ENCODE measurements at places on chromosomes 12 and 14.

DNA sequence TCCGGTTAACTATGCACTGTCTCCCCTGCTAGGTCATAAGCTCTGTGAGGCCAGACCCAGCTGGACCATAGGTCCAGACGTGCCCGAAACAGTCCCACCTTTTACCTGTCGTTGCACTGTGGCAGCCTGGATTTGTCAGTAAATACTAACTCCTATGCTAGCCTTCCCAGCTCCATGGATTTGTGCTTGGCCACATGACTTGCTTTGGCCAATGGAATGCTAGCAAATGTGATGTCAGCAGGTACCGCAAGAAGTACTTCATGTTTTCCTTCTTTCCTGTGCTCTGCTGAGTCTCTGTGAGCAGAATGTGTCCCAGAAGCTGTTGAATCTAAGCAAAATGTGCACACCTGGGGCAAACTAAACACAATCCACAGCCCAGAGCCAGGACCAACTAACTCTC is 157.2 kb downstream of the ANO2 start:
- DNase-seq = no peak

DNA sequence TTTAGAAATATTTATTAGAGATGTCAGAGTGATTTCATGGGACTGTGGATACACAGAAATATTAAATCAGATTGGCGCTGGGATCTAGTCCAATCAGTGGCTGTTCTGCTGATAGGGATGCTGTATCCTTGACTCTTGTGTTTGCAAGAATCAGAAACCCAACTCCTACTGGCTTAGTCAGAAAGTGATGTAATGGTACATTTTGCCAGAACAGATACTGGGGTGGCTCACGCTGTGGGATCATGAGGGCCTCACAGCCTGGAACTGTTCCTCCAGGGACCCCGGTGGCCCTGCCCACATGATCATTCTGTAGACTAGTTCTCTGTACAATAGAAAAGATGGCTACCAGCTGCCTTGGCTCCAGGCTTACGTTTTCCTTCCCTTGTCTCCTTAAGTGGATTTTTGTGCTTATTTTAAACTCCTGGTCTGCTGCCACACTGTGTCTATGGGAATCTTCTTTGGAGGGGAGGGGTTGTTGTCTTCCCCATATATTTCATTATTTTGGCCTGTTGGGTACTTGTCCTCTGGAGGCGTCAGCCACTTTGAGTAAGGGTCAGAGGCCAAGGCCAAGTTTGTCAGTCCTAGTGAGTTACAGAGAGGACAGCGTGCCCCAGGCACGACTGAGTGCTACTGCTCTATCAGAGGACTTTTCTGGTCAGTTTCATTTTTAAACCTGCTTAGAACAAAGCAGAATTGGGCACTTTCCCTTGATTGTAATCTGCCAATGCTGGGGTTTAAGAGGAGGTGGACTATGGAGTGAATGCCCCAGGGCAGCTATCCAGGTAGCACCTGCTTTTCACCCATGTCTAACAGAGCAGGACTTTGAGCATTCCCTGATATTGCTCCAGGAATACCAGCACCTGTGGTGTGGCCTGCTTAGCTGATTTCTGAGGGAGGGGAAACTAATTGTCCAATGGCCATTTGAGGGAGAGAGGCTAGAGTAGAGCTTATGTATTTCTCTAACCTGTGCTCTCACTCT is 164.3 kb downstream of the SLC5A8 start:
- no peak for DNase-seq

DNA sequence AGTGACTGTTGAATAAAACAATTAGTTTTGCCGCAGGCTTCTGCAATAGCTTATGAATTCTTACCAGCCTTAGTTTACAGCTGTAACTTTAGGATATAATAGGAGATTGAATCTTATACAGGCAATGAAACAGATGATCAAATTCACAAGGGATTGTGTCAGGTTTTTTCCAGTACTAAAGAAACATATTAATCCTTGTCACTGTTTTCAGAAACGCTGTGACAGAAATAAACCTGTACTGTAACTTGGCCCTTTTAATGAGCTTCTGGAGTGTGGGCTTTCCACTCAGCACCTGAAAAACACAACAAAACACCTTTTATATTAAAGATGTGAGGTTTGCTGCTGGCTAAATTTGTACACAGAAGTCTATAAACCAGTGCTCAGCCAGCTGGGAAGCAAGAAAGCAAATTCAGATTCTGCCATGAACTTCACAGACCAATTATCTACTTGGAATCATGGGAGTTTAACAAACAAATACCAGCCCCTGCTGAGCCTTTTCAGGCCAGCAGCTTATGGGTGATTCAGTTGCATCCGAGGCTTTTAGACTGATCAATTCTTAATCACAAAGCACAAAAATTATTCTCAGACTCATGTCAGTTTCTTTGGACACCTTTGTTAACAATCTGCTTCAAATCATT is 109.5 kb downstream of the FOXG1 start:
- no peak for DNase-seq

DNA sequence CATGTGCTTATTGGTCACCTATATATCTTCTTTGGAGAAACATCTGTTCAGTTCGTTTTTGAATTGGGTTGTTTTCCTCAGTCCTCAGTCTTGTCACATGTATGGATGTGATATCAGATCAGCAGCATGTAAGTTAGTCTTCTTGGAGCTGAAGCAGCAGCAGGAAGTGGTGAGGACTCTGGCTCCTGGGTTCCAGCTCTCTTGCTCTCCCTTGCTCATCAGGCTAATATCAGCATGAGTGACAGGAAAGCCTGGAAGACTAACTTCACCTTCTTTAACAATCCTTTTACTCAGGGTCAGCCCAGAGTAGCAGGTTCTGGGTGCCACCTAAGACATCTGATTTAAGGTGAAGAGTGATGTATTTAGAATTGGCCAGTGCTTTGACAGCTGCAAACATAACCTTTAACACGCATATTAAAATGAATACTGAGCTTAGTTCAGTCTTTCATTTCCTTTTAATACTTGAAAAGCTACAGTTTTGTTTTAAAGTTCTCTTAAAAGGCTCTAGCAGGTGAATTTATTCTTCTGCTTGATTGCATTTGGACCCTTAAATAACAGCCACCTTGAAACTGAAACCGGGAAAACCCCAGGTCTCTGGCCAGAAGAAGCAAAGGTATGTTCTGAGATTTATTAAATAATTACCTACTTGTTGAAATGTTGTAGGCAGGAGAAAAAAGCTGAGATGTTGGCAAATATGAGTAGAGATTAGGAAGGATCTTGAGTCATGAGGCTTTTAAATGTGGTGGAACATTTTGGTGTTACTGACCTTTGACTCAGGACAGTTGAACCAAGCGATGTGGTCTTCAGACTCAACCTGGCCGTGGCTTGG is 54.3 kb downstream of the DRAM1 start:
- no peak for DNase-seq

DNA sequence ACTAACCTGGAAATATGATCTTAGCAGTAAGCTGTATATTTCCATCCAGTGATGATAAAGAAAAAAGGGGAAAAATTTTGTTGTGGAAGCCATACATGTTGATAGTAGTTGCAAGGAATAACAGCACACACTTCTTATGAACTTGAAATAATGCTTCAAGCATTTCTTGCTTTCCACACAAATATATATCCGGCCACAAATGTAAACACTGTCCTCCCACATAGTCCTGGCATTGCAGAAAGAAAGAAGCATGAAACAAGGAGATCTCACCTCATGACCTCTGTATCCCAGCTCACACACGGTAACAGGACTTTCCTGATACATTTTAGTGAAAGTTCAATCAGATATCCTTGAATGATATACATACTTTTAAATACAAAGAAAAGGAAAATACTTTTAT is 56.0 kb downstream of the LLPH start:
- no peak for DNase-seq

DNA sequence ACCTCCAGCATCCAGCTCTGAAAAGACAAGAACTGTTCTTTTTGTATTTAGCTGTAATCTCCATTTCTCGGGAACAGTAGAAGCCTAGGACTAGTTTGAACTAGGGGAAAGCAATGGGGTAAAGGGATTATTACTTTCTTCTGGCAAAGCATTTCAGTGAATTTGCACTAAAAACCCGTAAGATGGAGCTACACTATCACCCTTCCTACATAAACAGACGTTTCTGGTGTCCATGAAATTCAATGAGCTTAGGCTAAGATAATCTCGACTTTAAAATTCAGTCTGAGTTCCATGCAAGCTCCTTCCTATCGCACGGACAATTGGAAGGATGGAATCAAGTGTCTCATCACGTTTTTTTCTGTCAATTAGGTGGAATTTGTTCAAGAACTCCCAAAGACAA is 24.0 kb downstream of the ACSM4 start:
- DNase-seq = no peak

- DNase-seq = no peak
Observed at GRCh38 chr12:54463484-54463883, 9.9 kb downstream of the GTSF1 start.

GRCh38 chr14:77342726-77343397 is 22.0 kb downstream of the GSTZ1 start:
- no peak for DNase-seq

GRCh38 chr12:53380794-53381730 is 1.1 kb downstream of the SP1 start:
- DNase-seq = peak; percentile 57

GRCh38 chr14:81511111-81511904 is 22.3 kb downstream of the SEL1L start:
- no peak for DNase-seq

- DNase-seq = peak; percentile 15
Observed at GRCh38 chr14:60064491-60065072, 27.1 kb upstream of the PCNX4 start.

DNA sequence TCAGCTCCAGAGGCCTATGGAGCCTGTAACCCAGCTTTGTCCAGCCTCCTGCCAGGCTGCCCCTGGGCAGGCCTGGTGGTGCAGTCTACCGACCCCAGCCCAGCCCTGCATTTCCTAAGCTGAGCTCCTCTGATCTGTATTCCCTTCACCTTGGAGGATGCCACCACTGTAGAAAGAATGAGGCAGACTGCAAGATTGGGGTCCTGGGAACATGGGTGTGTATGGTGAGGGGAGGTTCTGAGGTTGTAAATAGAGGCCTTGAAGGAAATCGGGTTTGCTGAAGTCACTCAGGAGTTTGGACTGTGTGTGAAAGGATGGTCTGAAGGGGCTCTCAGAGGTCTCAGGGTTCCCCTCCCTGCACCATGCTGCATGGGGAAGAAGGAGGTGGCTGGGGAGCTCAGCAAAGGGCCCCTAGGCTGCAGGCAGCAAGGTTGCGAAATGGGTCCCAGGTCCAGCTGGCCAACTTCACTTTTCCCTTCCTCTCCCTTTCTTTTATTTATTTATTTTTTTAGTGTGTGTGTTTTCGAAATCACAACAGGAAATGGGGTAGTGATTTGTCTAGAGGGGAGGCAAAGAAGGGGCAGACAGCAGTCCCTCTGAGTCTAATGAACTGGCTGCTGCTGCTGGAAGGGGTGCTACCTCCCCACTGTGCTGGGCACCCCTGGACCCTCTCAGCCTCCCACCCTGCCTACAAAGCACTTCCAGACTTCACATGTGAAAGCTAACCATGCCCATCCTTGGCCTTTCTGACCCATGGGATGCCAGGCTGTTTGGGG is 1.2 kb upstream of the LRP1-AS start:
- DNase-seq = no peak

DNA sequence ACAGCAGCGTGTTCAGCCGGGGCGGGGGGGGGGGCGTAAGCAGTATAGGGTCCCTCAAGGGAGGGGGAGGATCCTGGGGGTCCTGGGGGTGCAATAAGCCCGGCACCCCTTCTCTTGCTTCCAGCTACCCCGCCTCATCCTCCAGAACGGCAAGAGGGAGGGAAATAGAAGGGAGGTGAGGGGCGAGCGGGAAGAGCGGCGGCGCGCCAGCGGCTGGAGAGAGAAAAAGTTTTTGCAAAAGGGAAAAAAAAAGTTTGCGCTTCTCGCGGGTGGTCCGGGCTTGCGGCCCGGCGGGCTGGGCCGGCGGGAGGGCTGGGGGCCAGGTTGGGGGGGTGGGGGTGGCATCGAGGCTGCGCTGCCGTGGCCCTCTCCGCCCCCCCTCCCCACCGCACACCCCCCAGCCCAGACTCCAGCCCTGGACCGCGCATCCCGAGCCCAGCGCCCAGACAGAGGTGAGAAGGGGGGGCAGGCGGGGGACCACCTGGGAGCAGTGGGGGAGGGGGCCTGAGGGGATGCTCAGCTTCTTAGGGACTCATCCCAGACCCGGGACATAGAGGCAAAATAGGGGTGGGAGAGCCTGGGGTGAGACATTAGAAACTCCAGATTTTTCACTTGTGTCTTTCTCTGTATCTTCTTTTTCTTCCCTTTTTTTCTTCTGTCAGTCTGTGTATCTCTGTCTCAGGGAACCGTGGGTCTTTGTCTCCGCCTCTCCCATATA is at the start of gene GLI1:
Gene GLI1 (plus strand): TSS at position 36 of the 718 bp plus-strand sequence. CDS start 3,907 bp downstream, outside the sequence.
- no peak for DNase-seq

DNA sequence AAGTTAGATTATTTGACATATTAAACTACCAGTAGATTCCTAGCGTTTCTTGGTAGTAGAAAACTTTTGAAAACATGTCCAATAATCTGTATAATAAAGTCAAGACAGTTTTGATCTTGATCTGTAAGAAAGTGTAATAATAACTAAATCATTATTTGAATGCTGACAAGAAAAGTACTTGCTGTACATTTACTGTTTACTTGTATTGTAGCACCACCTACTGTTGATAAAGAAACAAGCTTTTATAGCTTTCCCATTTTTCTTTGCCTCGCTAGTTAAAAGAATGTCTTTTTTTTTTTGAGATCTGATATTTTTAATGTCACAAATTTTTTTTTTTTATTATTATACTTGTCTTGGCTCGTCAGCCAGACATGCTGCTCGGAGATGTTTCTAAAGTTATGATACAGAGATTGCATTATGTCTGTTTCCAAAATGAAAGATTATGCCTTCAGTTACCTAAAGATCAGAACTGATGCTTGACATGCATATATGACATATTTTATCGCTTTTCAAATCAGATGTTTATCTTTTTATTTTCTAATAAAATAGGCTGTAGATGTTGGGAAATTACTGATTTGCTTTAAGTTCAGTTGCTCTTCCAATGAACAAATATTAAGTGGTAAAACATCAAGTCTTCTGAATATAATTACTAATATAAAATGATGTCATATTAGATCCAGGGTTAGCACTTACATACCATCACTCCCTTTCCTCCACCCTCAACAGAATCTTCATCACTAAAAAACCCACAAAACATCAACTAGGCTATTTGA is 140.5 kb downstream of the AKAP6 start:
- DNase-seq = peak; percentile 61
